ENCODE measurements at places on chromosomes 1 and 21. TPM values are rescaled to one million over a fixed set of nuclear protein-coding genes. Genes with fewer than 3 reads are reported as not detected.

GRCh38 chr1:205442051-205442725, 13.7 kb downstream of the BLACAT1 start:
- DNase-seq, result peak; percentile 51

DNA sequence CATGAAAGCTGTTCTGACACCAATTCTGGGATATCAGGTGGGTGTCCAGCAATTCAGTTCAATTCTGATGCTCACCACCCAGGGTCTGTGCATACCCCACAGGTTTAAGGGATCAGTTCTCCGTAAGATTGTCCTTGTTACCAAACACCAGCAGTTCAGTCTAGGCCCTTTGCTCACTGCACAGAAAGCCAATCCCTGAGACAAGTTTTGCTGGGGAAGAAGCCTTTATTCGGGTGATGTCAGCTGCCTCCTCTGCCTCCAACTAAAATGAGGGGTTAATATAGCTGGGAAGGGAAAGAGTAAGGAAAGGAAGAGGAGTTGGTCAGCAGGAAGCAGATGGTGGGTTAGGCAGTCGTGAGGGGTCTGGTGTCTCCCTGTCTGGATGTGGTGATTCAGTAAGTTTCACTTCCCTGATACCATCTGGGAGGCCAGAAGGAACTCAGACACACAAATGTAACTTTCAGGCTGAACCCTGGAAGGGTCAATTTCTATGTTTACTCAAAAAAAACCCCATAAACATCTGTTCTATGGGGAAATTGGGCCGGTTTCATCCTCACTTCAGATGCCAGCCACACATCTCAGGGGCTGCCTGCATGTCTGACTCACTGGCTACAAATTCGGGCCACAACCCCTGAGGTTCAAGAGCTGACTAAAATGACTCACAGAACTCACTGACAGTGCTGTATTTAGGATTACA, 83.3 kb upstream of the PGBD5 start:
- DNase-seq, result no peak

DNA sequence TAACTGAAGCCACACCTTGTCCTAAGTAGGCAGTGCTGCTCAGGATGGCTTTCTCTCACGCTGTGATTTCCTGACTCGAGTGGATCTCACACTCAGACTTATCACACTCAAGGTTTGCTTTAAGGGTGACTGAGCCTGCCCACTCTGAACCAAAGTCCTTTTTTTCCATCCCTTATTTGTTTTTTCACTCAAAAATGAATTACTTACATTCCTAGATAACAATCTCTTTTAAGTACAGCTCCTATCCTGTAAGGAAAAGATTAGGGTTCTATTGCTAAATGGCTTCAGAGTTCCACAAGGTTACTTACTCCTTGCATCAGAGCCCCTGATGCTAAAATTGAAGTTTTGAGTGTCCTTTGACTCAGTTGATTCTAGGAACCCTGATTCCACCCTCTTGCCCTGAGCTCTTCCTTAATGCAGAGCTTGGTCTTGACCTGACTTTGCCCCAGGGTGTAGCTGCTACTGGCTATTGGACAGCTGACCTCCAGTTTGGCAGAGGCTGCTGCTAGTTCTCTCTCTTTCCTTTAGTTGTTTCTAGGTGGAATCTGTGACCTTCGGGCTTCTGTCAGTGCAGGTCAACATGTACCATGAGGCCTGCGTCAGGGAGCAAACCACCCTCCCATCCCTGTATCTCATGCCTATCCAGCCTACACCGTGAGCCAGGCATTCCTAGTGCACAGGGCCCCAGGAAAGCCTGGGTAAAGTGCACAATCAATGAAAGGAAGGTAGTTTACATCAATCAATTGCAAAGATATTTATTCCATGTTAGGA, 80.1 kb upstream of the CD55 start:
- no peak for DNase-seq

DNA sequence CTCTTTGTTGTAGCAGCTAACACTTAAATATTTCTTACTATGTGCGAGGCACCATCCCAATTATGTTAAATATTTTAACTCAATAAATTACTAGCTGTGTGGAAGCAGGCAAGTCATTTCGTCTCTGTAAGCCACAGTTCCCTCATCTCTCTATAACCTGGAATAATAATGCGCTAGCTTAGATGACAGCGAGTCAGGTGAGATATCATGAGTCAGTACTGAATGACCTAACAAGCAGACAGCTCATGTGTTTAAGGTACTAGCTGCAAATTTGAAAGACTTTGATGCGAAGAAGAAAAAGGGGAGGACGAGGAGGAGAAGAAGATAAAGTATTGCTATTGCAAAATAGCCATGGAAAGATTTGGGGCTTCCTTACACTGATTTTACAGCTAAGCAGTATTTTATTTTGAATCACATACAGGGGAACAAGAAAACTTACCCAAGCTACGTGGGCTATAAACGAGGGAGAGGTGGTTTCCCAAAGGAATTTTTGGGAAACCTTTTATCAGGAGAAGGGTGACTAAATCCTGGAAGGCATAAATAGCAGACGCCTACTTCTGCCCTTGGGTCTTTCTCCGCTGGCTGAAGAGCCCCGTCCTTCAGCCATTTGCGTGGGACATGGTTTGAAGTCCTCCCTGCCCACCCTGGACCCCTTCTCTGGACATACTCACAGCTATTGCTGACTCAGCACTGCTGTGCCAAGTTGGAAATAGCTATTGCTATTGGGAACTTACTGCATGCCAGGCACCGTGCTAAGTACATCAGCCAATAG, 8.9 kb downstream of the CITED4 start:
- DNase-seq, result no peak

ATAD3C gene
- total RNA-seq, result 2.4 TPM

CEP170 gene
- 127 TPM for total RNA-seq

DNASE2B gene
- total RNA-seq, result not detected

ROR1 gene
- total RNA-seq, result 16.7 TPM

CHIA gene
- total RNA-seq, result not detected
